ENCODE measurements at places on chromosomes 2 and 18. TPM values are rescaled to one million over a fixed set of nuclear protein-coding genes. Genes with fewer than 3 reads are reported as not detected.

Gene ATL2
- 53.1 TPM for total RNA-seq

Gene IL37
- not detected for total RNA-seq

Gene GPAT2
- 3.9 TPM for total RNA-seq

Gene RGPD4
- 0.32 TPM for total RNA-seq

Gene CHRNA1
- total RNA-seq: not detected

GRCh38 chr2:44130441-44130840 lies 38.2 kb upstream of the PPM1B start:
- DNase-seq: no peak

DNA sequence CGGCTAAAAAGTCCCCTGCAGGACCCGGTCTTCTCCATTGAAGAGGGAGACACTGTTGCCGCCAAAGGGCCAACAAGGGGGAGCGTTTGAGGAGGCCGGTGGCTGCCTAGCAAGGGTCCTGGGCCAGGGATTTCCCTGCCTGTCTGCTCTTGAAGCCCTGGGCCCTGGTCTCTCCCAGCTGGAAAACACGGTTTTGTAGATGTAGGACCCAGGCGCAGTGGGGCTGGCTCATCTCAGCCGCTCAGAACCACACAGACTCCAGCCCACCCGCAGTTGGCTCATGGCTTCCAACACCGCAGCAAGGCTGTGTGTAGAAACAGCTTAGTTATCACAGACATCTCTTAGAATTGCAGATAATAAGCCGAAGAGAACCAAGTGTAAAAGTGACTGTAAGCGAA lies 57.1 kb upstream of the TWIST2 start:
- DNase-seq: no peak

DNA sequence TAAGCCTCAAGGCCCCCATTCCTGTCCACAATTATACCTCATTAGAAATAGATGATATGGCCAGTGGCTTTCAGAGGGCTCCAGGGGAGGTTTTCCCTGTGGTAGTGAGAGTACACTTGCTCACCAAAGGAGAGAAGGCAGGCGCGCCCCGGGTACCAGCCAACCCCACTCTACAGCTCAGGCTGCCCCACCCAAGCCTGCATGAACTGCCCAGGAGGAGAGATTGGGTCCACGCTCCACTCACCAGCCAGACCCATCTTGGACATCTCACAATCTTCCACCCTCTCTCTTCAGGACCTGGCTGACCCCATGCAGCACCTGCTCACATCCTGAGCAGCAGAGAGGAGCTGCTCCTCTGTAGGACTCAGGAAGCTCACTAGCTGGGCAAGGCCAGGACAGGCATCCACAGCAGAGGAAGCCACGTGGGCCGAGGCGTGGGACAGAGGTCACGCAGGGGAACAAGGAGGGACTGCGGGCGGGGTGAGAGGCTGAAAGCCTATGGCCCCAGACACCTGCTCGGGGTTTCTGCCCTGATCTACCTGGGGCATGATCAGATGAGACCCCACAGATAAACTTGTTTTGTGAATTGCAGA lies 53.9 kb upstream of the GLI2 start:
- DNase-seq: no peak

All from T-cell (primary cell).